ENCODE measurements at places on chromosomes 6 and 20.

- DNase-seq: no peak
These were observed 40.9 kb downstream of the PSMB1 start for GRCh38 chr6:170512249-170512648.

GRCh38 chr20:48686238-48687116 is 141.3 kb downstream of the PREX1 start:
- DNase-seq: no peak

GRCh38 chr20:6646021-6646636 is 121.4 kb upstream of the BMP2 start:
- DNase-seq: no peak

GRCh38 chr20:59752704-59753460 is 148.5 kb downstream of the PHACTR3 start:
- no peak for DNase-seq

DNA sequence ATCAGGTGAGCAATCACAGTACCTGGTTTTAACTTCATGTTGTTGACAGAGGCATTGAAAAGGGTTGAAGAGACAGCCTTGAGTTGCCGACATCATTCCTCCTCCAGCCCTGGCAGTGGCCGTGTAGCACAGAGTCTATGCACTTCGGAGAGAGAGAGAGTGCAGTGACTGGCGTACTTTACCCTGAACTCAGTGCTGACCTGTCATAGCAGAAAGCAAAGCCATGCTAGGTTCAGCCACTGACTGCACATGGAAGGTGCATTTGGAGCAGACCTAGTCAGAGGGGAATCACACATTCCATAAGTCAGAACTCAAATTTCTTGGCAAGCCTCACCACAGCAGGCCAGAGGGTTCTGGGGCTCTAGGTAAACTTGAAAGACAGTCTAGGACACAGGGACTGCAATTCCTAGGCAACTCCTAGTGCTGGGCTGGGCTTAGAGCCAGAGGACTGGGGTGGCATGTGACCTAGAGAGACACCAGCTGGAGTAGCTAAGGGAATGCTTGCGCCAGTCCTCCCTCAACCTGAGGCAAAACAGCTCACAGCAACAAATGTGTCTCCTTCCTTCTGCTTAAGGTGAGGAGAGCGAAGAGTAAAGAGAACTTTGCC is 69.1 kb downstream of the ELOVL4 start:
- DNase-seq: no peak

DNA sequence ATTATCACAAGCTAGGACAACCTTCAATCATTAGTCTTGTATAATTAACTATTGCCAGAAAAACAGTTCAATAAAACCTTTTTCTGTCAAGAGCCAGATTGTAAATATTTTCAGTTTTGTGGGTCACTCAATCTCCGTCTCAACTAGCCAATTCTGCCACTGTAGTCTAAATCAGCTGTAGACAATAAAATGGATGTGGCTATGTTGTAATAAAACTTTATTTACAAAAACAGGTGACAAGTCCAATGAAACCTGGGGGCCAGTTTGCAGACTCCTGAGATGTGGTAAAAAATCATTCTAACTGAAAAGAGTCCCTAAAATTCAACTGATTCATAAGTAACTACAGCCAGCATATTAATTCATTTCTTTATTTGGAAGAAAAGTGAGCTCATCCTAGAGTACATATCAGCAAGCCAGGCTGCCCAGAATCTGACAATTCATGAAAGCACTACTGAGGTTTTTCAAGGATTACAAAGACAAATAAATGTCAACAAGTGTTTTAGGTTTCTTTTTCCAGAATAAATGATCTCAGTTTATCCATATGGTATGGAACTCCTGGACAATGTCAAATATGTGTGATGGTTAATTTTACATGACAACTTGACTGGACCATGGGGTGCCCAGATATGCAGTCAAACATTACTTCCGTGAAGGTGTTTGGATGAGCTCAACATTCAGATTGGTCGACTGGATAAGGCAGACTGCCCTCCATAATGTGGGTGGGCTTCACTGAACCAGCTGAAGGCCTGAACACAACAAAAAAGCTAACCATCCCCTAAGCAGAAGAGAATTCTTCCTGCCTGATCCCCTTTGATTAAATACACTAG is 15.3 kb downstream of the CEP85L start:
- DNase-seq: no peak

DNA sequence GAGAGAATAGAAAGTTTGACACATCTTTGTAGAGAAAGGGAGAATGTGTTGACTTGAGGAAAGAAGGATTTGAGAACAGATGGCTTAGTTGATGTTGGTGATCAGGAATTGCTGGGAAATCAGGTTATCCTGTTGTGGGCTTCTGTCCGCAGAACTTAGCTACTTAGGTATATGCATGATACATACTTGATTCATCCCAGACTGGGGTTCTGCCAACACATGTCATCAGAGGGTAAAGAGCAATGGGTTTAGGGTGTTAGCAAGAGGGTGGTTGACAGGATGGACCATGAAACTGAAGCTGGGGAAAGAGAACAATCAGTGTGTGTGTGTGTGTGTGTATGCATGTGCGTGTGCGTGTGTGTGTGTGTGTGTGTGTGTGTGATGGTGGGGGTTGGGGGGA is 50.6 kb upstream of the NELFCD start:
- no peak for DNase-seq

DNA sequence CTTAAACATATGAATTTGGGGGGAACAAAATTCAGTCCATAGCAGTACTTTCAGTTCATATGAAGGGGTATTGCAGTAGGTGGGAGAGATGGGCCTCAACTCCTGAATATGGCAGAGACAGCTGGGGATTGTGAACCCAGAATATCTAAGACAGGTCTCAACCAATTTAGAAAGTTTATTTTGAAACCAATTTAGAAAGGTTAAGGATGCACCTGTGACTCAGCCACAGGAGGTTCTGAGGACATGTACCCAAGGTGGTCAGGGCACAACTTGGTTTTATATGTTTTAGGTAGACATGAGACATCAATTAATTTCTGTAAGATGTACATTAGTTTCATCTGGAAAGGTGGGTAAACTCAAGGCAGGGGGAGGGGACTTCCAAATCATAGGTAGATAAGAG is 59.5 kb downstream of the MYO6 start:
- no peak for DNase-seq

DNA sequence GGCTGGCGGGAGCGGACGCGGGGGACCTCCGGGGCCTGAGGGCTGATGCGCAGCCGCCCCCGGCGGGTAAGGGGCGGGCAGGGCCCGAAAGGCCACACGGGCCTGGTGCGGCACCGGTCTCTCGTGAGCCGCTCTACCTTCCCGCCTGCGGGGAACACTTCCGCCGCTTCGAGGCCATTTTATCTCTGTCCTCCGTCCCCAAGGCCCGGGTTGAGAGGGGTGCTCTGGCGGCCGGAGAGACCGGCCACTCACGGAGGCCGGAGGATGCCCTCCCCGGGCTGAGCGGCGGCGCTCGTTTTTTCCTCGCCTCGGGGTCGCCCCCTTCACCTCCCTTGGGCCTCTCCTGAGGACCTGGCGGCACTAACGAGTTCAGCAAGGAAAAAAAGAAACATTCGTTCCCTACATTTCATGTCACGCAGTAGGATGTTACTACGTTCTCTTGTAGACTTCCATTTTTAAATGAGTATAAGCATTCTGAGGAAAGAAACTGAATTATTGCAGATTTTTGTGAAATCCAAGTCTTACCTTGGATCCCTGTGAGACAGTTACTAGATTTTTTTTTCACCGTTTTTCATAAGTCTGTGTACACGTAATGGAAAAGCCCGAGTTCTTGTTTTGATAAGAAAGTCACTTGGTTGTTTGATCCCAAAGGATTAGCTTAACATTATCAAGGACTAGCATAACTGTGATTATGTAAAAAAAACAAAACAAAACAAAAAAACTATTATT is 575 bp downstream of the WTAP start:
- DNase-seq: no peak

DNA sequence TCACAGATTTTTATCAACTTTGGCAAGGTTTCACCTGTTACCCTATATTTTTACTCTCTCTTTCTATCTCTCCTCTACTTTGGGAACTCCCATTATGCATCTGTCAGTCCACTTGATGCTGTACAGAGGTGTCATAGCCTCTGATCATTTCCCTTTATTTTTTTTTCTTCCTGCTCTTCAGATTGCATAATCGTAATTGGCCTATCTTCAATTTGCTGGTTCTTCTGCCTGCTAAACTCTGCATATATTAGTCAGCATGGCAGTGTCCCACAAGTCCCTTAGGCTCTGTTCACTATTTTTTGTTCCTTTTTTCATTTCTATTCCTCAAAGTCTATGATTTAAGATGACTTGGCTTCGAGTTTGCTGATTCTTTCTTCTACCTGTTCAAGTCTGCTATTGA is 44.7 kb upstream of the MICB start:
- DNase-seq: no peak

- no peak for DNase-seq
These were observed 14.6 kb downstream of the MYBL2 start for GRCh38 chr20:43681468-43681942.

- DNase-seq: no peak
These were observed 74.3 kb upstream of the CCN6 start for GRCh38 chr6:111979633-111980032.

- DNase-seq: no peak
These were observed 57.0 kb downstream of the SOBP start for GRCh38 chr6:107546691-107547450.

- DNase-seq: no peak
These were observed 59.8 kb upstream of the CARMIL1 start for GRCh38 chr6:25219216-25219916.

DNA sequence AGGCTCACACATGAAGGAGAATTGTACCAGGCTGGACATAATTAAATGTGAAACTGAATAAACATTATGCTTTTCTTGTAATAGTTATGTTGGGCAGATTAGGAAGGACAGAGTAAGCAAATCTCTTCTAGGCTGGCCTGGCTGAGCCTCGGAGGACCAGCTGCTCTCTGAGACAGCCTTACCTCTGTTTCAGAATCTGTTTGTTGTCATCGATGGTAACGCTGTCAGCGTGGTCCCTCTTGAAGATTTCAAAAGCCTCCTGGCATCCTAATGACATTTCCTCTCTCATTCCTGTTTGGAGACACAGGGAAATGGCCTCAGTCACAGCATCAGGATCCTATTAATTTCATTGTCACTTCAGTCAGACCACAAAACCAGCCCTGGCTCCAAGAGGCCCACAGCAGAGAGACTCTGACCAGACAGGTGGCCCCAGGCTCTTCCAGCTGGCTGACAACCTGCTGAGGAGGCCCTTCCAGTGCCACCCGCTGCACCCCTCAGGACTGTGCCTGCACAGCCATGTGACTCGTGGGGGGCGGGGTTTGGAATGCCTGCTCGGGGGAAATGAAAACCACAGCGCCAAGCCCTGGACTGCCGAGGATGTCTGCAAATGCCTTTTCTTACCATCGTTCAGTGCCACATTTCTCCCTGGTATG is 108.5 kb upstream of the KCNK16 start:
- DNase-seq: no peak

GRCh38 chr20:32709632-32710121 is 33.6 kb downstream of the COMMD7 start:
- DNase-seq: no peak

DNA sequence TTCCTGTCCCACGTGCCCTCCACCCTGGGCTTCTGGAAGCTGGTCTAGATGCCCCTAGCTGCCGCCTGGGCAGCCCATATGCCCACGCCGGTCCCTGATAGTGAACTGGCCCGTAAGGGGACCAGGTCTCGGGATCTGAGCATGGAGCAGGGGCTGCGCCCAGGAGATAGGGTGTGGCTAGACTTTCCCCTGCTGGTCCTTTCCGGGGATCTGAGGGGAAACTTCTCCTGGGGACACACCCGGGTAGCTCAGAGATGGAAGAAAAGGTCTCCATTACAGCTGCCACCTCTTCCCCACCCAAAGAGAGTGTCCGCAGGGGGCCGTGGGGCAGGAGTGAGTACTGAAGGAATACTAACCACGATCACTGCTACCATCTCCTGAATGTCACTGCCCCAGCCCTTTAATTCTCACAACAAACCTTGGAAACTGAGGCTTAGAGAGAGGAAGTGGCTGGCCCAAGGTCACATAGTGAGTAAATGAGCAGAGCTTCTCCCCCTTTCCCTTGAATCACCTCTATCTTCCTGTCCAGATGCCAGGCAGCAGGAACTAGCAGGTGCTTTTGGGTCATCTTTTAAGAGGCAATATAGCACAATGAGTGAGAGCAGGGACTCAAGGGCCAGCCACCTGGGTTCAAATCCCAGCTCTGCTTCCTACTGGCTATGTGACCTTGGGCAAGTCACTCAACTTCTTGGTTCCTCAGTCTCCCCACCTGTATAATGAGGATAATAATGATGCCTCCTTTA is 11.8 kb upstream of the CCN5 start:
- peak; percentile 69 for DNase-seq

GRCh38 chr6:88458662-88459061 is 292.5 kb upstream of the CNR1 start:
- DNase-seq: no peak

GRCh38 chr6:158068893-158069799 is 87.5 kb downstream of the SYNJ2 start:
- DNase-seq: peak; percentile 32

DNA sequence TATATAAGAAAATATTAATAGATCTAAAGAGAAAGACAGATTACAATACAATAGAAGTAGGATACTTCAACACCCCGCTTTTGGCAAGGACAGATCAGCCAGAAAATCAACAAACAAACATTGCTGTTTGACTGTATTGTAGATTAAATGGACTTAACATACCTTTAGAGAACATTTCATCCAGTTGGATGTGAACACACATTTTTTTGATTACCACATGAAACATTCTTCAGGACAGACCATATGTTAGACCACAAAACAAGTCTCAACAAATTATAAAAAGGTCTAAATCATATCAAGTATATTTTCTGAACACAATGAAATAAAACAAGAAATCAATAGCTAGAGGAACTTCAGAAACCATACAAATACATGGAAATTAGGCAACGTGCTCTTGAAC is 148.2 kb downstream of the TRMT11 start:
- no peak for DNase-seq

- DNase-seq: no peak
These were observed 101.3 kb downstream of the OR2B2 start for GRCh38 chr6:27810768-27811450.

- DNase-seq: peak; percentile 73
These were observed 55.1 kb downstream of the TBXT start for GRCh38 chr6:166112580-166112979.

DNA sequence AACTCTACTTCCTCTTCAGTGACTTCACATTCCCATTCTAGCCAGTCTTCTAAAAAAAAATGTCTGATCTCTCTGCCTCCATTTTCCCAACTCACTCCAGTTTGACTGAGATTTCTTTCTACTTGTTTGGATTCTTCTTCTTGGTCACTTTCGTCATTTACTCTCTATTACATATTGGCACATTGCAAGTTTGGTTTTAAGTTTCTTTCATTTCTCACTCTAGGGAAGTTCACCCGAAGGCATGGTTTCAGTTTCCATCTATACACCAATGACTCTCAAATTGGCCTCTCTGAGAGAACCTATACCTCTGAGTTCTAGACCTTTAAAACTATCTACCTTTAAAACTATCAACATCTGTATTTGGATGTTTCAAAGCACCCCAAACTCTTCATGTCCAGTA is 51.3 kb downstream of the CD109 start:
- no peak for DNase-seq

Measured in T1000 (cell line).